ENCODE measurements at places on chromosomes 7 and 10.

DNA sequence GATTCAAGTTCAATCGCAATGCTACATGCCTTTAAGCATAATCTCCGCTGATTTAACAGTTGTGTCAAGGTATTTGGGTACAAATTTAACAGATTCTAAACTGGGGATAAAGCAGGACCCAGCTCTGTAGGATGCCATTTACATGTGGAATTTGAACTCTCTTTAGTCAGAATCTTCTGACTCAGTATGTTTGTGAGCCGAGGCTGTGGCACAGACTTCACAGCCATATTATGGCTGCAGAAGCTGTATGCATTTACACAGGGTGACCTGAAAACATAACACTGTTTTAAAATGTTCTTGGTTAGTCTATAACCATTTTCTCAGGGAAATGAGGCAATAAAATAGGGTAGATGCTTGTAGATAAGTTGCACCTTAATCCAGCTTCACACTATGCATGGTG, 8.7 kb downstream of the PDLIM1 start:
- no peak for DNase-seq

DNA sequence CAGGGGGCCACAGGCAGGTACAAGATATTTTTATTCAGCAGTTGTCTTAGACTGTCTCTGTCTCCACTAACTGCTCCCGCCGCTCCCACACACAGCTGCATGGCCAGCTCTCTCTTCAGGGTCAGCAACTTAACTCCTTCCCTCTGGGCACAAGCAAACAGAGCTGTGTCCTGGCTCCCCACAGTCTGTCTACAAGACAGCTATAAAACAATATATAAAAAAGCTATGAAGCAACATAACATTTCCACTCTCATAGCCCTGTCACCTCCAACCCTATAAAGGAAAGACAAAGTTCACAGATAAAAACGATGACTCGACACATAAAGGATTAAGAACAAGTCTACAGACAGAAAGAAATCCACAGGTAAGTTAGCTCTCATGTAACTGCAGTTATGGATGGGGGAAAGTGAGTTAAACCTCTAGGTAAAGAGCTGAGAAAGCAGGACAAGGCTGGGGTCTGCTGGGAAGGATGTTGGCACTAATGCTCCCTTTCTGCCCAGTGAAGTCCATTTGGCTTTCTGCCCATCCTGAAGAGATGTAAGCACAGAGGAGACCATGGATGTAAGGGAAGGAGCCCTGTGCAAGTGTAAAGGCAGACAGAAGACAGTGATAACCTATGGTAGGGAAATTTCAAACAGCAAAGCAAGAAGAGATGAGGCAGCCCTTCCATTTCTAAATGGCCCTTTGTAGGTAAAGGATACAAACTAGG, 27.0 kb downstream of the RAPGEF5 start:
- no peak for DNase-seq

DNA sequence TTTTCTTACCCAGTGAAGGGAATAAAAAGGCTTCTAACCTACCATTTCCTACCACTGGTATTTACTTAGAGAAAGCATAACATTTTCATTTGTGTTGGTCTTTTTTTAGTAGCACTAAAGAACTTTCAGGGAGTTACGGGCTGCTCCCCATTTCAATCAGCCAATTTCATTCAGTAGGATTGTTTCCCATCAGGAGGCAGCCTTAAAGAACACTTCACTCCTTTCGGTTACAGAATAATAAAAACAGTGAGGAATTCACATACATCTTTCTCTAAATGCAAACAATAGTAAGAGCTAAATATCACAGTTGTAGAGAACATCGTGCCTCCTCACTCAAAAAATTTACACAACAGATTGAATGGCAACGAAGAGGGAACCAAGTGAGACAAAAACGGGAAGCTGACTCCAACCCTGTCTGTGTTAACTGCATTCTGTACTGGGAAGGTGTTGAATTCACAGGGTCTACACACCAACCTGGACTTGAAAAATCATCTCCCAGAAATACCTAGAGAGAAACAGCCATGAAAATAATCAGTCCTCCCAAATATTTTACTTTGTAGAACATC, 55.5 kb upstream of the ABLIM1 start:
- no peak for DNase-seq

DNA sequence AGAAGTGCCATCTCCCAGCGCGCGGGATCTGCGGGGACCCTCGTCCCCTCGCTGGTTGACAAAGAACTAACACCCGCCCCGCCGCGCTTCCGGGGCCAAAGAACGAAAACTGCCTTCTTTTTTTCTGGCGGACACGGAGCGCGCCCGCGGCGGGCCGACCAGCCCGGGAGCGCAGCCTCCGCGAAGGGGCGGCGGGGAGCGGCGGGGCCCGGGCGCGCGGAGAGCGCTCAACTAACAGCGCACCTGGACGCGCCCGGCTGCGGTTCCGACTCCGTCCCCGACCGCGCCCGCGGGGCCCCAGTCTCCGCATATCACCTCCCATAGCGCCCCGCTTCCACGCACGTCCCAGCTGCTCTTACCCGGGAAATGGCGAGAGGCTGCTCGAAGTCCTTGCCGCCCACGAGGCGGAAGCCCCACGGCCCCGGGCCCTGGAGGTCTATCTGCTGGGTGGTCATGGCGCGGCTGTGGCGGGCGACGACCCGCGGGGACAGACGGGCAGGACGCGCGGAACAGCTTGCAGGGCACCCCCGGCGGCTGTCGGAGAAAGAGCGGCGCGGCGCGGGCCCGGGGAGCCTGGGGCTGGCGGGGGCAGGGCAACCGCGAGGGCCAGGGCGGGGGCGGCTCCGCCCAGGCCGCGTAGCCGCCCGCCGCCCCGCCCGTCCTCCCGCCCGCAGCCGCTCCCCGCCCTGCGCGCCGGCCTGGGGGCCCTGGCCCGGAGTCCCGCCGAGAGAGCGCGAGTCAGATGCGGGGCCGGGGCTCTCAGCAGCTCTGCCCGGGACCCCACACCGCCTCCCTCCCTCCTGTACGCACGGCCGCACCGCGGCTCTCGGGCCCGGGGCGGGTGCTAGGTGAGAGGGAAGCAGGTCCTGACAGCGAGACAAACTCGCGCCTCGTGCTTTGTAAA, at the start of gene PDLIM1:
TSS of gene PDLIM1 (minus strand) at position 543 of the 904 bp plus-strand sequence. CDS start at position 455, 88 bp downstream.
- DNase-seq = peak; percentile 22

- DNase-seq = no peak
Observed at GRCh38 chr7:23136216-23136615, 30.6 kb downstream of the KLHL7 start.

GRCh38 chr7:40499718-40500117, 364.9 kb downstream of the SUGCT start:
- no peak for DNase-seq

DNA sequence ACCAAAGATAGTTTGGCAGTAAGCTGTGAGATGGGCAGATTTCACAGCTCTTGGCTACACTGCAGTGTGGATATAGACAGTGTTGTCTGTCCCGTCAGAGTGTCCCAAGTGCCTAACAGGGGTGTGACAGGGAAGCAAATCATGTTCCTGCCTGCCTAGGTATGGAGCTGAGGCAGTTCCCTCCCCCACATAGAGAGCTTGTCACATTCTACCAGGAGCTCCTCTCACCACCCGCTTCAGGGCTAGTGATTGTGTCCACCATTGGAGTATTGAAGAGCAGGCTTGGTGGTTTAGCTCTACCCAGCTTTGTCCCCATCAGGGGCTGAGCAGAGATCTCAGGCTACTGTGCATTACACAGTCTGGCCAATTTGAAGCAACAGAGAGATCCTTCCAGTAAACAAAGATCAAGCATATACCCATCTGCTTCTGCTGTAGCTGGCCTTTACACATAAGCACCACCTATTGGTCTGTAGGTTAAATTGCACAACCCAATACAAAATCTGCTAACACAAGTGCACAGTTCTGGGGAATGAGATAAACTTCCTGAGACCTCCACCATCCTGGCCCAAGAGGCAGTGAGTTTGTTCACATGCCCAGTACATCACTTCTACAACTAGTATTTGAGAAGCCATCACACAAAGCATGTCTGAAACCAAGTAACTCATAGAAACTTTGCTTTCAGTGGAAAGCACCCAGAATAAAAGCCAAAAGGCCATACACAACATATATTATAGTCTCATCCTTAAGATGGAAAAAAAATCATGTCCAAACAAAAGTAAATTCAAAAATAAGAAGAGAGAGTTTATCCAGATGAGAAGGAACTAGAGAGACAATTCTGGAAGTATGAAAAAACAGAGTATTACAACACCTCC, 67.3 kb downstream of the GLCCI1 start:
- no peak for DNase-seq

DNA sequence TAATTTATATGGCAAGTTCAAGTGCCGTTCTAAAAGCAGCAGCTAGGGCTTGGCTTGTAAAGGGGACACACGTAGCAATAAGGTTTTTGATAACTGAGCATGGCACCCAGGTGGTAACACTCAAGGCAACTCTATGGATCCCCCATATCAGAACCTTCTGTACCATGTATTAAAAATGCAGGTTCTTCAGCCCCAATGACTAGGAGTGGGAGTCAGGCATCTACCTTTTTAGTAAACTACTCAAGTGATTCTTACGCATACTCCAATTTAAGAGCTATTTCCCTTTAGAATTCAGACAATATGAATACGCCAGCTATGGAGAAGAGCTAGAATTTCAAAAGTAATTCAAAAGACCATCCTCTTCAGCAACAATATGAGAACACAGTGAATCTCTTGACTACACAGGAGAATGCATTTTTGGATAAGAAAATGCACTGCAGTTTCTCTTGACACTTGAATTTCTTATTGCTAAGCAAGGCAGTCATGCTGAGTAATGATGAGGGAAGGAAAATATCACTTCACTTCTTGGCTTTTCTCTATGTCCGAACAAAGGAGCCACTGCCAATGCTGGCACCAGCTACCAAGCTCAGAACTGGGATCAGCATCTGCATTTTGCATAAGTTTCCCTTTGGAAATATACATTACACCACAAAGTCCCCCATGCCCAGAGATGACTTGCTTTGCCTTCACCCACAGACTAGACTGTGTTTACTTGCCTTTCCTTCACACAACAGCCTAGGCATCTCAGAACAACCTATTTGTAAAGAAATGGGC, 53.5 kb downstream of the ABLIM1 start:
- no peak for DNase-seq

DNA sequence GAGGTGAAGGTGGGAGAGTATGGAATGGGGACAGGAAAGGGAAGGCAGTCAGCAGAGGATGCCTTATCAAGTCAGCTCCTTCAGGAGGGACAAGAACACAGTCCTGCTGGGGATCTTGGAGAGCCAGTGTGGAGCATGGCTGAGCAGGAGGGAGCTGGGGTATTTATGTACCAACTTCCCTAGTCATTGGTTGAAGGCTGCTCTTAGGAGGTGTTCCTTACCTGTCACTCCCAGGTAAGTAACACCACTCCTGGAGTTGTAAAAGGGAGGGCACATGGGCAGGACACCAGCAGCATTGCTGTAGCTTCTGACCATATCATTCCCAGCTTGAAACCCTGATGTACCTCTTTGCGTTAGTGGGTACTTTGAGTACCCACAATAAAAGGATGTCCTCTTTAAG, 29.8 kb downstream of the SLC29A3 start:
- no peak for DNase-seq

- DNase-seq = no peak
Observed at GRCh38 chr7:143979998-143980397, 20.1 kb upstream of the OR6B1 start.

DNA sequence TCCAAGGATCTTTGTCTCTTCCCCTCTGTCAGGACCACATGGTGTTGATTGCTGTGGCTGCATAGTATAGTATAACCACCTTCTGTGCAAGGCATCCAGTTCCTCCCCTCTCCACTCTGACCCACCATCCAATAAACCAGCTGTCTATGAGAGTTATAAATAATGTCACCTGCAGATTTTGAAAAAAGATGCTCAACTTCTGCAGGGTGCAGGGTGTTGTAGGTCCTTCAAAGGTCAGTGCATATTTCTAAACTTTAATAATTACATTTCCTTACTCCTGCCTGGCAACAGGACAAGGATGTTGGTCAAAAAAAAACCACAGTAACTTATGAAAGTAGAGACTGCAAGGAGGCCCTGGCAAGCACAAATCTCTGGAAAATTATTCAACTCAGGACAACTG, 166.2 kb downstream of the PKD1L1 start:
- DNase-seq = no peak

GRCh38 chr10:90579602-90580242, 278.1 kb downstream of the HTR7 start:
- no peak for DNase-seq

DNA sequence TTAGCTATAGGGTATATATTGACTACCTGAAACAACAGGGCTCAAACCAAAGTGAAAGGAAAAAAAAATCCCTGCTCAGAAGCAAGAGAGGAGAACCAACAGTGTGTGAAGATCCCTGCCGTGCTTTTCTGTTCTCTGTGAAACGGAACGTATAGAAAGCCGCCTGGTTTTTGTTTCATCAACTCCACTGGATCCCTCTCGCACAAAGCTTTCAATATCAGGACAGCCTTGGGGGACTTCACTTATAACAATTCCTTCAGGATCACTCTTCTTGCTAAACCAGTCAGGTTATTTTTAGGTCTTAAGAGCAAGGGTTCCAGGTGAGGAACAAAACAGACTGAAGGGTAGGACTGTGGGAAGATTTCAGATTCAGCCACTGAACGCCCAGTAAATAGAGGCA, 151.1 kb upstream of the CACNA2D1 start:
- DNase-seq = no peak

GRCh38 chr10:122911889-122912484, 1.6 kb downstream of the FAM24A start:
- peak; percentile 32 for DNase-seq

DNA sequence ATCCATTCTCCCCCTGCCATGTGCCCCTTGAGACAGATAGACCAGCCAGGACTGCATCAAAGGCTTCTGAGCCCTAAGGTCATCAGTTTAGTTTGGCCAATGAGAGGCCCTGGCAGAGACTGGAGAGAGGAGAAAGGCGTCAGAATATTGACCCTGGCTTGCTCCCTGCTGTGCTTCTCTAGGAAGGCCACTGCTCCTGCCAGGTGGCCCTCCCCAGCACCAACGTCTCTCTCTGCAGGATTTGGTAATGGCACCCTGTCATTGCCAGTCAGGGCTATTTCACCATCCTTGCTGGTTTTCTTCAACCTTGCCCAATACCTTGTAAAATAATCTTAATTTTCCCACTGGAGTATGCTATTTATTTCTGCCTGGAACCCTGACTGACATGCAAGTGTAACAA, 38.8 kb upstream of the ZRANB1 start:
- DNase-seq = no peak

DNA sequence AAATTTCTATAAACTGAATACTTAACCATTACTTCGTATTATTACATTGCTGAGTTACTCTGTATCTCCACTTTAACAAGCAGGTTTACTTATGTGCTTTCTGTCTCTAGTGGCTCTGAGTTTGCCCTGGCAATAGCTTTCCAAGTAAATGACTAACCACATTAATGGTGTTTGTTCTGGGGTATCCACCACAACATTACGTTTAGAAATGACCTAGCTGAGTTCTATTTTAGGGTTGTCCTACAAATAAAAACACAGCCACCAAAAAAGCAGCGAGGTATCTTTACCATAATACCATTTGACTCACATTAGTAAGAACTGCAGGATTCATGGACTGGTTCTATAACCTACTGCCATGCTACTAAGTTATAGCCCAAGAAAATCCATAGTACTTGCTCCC, 83.1 kb downstream of the HIBADH start:
- DNase-seq = no peak

GRCh38 chr10:45418849-45419675, 45.0 kb downstream of the ALOX5 start:
- peak; percentile 54 for DNase-seq

GRCh38 chr10:76430061-76430645, 998.7 kb downstream of the LRMDA start:
- DNase-seq = no peak

GRCh38 chr7:40418448-40418847, 283.6 kb downstream of the SUGCT start:
- DNase-seq = no peak
